ENCODE measurements at places on chromosomes 7 and 10.

DNA sequence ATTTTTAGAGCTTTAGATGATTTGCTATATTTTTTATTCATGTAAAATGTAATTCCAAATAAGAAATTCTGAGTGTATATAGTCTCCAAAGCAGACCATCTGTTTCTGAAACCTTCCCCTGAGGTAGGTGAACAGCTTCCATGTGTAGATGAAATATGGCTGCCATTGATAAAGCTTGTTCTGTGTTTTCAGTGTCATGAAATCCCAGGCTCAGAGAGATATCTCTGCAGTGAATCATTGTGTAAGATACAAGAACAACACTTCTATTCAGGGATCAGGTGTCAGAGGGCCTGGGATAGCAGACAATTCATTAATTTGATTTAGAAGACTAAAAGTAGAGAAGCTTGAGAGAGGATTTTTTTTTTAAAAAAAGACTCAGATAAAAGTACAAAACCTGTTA lies 29.1 kb downstream of the ACTA2 start:
- no peak for DNase-seq

DNA sequence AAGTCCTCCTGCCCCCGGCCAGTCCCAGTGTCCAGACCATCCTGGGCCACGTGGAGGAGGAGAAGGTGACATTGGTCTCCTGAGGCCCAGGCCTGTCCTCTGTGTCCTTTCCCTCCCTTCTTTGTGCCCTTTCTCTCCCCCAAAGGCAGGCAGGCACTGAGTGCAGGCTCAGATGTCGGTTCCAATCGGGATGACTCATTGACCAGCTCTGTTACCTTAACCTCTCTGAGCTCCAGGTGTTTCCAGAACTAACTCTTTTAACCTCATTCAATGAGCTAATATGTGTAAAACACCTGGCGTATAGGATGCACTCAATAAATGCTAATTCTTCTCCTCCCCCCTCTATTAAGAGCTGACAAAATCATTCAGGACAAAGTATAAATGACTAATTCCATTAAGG lies 25.7 kb downstream of the MACROH2A2 start:
- DNase-seq = no peak

DNA sequence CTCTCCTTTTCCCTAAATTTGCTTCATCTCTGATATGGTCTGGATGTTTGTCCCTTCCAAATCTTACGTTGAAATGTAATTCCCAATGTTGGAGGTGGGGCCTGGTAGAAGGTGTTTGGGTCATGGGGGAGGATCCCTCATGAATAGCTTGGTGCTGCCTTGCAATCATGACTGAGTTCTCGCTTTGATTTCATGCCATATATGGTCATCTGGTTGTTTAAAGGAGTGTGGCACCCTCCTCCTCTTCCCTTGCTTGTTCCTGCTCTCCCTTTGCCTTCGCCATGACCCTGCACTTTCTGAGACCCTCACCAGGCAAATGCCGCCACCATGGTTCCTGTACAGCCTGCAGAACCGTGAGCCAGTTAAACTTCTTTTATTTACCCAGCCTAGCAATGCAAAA lies 14.5 kb downstream of the NOBOX start:
- no peak for DNase-seq

DNA sequence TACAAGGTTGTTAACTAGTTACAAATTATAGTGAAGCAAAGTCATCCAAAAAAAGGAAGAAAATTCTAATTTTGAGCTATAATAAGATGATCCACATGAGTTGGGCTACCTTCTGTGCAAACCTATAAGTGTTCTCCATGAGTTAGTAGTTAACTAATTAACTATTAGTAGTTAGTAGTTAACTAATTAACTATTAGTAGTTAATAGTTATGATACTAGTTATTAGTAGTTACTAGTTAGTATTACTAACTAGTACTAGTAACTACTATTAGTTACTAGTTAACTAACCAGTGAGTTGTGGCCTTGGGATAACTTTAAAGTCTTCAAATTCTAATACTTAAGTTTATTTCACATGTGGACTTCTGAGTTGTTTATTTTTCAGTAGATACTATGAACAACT lies 453.4 kb upstream of the GRM3 start:
- no peak for DNase-seq

DNA sequence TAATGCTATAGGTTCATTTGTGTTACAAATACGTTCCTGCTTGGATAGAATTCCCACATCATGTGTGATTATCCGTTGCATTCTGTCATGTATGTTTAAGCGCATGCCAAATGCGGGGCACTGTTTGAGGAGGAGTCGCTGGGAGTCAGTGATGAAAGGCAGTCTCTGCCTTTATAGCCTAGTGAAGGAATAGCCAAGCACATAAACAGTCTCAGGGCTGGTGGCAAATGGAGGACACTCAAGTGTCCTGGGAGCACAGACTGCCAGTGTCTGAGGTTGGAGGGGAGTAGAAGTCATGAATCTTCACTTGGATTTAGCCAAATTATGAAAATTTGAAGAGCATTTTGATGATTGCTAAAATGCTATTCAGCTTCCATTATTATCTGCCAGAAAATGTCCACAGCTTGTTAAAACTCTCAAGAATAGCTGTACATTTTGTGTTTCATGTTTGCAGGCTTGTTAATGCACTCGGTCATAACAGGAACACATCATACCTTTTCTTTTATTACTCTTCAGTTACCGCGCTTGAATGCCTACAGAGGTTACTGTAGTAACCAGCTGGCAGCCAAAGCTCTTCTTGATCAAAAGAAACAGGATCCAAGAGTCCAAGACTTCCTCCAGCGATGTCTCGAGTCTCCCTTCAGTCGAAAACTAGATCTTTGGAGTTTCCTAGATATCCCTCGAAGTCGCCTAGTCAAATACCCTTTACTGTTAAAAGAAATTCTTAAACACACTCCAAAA lies 41.6 kb downstream of the NET1 start:
- no peak for DNase-seq

DNA sequence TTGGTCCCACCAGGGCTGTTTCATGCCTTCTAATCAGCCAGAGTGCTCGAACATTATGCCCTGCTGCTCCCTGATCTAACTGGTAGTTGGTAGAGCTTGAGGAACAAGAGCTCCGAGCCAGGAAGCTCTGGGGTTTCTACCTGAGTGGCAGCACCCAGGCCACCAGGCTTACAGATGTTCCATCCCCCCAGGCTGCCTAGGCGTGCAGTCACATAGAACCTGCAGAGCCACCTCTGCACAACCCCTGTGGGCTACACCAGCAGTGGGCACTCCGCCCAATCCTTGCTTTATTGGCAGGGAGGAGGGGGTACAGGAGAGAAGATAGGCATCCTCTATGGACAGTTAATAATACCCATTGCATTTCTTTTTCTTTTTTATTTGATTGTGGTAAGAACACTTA lies 21.8 kb downstream of the MAP3K8 start:
- DNase-seq = no peak

Measured in NCI-H345 (cell line).